ENCODE measurements at places on chromosomes 11 and 22. TPM values are rescaled to one million over a fixed set of nuclear protein-coding genes. Genes with fewer than 3 reads are reported as not detected.
A peak's percentile ranks its signal among the peaks of the same experiment; 100 is the strongest.

DNA sequence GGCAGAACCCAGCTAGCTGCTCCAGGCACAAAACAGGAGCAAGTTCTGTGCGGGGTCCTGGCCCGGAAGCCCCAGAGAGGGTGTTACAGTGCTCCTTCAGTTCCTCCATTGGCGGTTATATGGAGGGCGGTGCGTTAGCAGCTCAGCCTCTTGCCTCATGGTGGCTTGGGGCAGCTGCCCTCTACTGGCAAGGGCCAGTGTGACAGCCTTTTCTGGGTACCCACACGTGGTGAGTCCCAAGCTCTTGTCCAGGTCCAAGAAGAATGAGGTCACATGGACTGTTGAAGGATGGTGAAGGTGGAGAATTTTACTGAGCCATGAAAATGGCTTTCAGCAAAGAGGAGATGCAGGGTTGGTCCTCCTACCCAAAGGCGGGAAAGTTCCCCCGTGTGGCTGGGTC, 100.5 kb downstream of the WT1 start:
- no peak overlapping the region for H3K4me3 ChIP-seq
- DNase-seq, result no peak
- no peak overlapping the region for H3K27ac ChIP-seq
- no peaks in the 10 kb centered on the region for H3K27me3 ChIP-seq
- H3K36me3 ChIP-seq, result no peaks in the 10 kb centered on the region

DNA sequence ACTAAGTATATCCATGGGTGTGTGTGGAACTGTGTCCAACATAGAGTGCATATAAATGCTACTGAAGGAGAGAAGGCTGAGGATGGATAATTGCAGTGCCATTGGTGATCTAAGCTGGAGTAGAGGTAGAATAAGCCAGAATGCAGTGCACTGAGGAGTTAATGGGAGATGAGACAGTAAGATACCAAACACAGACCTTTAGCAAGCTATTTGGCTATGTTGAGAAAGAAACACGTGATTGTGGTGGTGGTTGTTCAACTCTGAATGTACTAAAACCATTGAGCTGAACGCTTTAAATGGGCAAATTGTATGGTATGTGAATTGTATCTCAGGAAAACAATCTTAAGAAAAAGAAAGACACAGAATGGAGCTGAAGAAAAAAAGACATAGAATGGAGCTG, 22.8 kb downstream of the JAML start:
- H3K36me3 ChIP-seq, result no peaks in the 10 kb centered on the region
- H3K27me3 ChIP-seq, result no peaks in the 10 kb centered on the region
- H3K4me3 ChIP-seq, result no peak overlapping the region
- H3K27ac ChIP-seq, result no peak overlapping the region

DNA sequence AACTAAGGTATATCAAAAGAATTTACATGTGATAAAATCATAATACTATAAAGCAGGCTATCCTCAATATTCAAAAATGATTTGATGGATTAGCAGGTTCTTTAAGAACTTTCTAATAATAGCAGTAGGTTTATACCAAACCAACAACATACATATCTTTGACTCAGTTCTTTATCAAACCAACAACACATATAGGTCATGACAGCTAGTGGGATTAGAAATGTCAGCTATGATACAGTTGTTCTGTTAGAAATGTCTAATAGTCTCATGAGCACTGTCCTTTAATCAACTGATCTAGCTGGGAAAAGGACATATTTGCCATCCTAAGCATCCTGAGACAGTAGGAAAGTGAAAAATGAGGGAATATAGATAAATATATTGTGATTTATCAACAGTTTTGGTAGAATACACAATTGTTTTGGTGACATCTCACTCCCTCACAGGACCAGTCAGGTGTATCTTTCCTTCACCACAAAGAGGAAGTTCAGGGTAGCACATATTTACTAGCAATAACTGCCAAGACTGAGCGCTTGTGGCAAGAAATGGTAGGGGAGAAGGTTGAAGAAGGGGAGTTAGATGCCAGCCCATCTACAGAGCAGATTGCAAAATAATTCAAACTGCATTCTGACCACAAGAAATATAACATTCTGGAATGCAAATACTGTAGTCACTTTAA, 90.8 kb upstream of the APOA1 start:
- H3K4me3 ChIP-seq, result no peak overlapping the region
- no peaks in the 10 kb centered on the region for H3K27me3 ChIP-seq
- DNase-seq, result no peak
- no peaks in the 10 kb centered on the region for H3K36me3 ChIP-seq
- H3K27ac ChIP-seq, result no peak overlapping the region

DNA sequence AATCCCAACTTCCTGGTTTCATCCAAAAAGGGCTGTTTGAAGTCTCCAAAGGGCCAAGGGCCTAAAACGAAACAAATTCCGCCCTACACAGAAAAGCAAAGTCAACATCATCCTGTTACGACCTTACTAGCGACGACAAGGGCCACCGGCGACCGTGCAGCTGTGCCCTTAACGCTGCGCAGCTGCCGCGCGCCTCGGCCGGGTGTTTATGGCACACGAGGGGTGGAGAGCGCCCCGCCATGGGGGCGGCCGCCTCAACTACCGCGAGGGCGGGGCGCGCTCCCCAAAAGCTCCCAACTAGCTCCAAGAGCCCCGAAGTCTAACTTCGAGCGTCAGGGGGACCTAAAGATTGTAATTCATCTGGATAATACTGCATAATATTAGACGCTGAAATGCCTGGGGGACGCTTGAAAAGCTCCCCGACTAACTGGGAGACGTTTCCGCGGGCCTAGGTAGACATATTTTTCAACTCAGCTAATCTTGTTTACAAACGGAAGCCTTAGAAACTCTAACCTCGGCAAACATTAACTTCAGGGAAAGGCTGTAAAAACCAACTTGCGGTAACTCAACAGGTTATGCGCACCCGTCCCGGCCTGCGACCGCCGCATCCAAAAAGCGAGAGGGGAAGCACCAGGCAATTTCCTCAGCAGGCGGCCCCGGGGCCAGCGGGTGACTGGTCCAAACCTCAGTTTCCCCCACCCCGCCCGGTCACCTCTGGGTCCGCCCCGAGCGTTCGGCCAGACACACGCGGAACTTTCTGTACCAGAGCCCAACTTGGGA, 694 bp downstream of the TMEM123 start:
- peaks cover 28% of the 10 kb centered on the region for H3K4me1 ChIP-seq
- H3K27me3 ChIP-seq, result no peaks in the 10 kb centered on the region
- H3K4me3 ChIP-seq, result peak overlapping the region; percentile 64
- no peaks in the 10 kb centered on the region for H3K36me3 ChIP-seq
- peak; percentile 82 for DNase-seq
- H3K27ac ChIP-seq, result peak overlapping the region; percentile 83

DNA sequence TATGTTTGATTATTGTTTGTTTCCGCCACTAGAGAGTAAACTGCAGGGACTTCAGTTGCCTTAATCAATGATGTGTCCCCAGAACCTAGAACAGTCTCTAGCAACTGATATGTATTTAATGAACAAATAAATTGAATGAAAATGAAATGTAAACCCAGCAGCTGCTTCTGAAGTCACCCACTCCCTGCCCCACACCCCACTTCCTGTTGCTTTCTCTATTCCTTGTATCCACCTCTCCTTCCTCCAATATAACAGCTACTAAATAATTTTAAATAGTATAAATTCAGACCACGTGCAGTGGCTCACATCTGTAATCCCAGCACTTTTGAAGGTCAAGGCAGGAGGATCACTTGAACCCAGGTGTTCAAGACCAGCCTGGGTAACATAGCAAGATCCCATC, 15.8 kb downstream of the MYH9 start:
- no peaks in the 10 kb centered on the region for H3K27me3 ChIP-seq
- no peak overlapping the region for H3K4me3 ChIP-seq
- H3K27ac ChIP-seq, result peak overlapping the region; percentile 38
- peaks cover 80% of the 10 kb centered on the region for H3K4me1 ChIP-seq

- no peak overlapping the region for H3K27ac ChIP-seq
- H3K4me3 ChIP-seq, result no peak overlapping the region
- H3K4me1 ChIP-seq, result no peaks in the 10 kb centered on the region
- no peaks in the 10 kb centered on the region for H3K36me3 ChIP-seq
- H3K27me3 ChIP-seq, result no peaks in the 10 kb centered on the region
- no peak for DNase-seq
These were observed 3.8 kb upstream of the OR10A5 start for GRCh38 chr11:6841694-6842093.

DNA sequence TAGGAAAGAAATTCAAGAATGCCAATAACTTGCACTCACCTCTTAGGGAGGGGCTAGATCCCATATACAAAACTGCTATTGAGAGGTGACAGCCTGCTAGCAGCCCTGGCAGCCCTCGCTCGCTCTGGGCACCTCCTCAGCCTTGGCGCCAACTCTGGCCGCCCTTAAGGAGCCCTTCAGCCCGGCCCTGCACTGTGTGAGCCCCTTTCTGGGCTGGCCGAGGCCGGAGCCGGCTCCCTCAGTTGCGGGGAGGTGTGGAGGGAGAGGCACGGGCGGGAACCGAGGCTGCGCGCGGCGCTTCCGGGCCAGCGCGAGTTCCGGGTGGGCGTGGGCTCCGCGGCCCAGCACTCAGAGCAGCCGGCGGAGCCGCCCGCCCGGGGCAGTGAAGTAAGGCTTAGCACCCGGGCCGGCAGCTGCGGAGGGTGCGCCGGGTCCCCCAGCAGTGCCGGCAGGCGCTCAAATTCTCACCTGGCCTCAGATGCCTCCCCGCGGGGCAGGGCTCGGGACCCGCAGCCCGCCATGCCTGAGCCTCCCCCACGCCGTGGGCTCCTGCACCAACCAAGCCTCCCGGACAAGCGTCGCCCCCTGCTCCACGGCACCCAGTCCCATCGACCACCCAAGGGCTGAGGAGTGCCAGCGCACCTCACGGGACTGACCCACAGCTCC, 329.9 kb downstream of the FAM181B start:
- no peaks in the 10 kb centered on the region for H3K36me3 ChIP-seq
- no peak for DNase-seq
- H3K4me3 ChIP-seq, result no peak overlapping the region
- H3K4me1 ChIP-seq, result no peaks in the 10 kb centered on the region

DNA sequence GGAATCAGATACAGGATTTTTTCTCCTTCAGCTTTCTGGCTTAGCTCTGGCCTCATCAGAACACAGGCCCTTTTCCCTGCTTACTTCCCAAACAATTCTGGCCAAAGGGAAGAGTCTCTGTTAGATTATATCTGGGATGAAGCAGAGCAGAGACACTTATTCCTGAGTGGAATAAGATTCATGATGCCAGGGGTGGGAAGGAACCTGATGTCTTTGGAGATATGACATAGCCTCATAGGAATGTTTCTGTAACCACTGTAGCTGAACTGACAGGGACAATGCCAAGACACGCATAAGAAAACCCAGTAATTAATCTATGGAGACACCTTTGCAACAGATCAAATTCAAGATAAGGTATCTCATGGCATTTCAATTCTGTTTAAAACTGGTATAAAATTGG, 177.1 kb upstream of the RAG2 start:
- H3K36me3 ChIP-seq, result no peaks in the 10 kb centered on the region
- DNase-seq, result no peak
- H3K27ac ChIP-seq, result no peak overlapping the region
- no peaks in the 10 kb centered on the region for H3K27me3 ChIP-seq

GRCh38 chr11:80911666-80912065, 1470.8 kb upstream of the TENM4 start:
- no peaks in the 10 kb centered on the region for H3K4me1 ChIP-seq
- no peak overlapping the region for H3K27ac ChIP-seq
- no peak overlapping the region for H3K4me3 ChIP-seq

- H3K36me3 ChIP-seq, result no peaks in the 10 kb centered on the region
- H3K27ac ChIP-seq, result no peak within 1 kb of the TSS
- H3K4me1 ChIP-seq, result peaks cover 26% of the 10 kb centered on the region
- H3K4me3 ChIP-seq, result no peak within 1 kb of the TSS
- no peaks in the 10 kb centered on the region for H3K27me3 ChIP-seq
These were observed at the start of gene BACE1-AS for GRCh38 chr11:117290809-117291396. Gene BACE1-AS, plus strand, starts transcription at chr11:117291346.

The SOX6 gene
- total RNA-seq, result 18.4 TPM

The BARX2 gene
- 4.9 TPM for total RNA-seq

The ACR gene
- total RNA-seq, result not detected

DNA sequence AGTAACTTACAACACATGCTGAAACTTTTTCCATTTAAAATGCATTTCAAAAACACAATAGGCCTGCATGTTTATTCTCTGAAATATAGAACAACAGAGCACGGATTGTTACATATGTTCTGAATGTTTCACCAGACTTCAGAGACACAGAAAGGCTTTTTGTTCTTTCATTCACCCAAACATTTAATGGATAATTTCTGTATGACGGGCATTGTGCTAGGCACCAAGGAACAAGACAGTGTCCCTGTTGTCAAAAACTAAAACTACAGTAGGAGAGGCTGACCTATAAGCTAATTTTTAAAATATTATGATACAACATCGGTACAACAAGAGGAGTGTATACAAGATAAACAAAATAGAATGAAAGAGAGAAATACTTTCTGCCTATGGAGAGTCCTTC, 81.9 kb upstream of the TEAD1 start:
- no peak overlapping the region for H3K27ac ChIP-seq
- H3K27me3 ChIP-seq, result no peaks in the 10 kb centered on the region
- no peak for DNase-seq
- no peak overlapping the region for H3K4me3 ChIP-seq
- H3K36me3 ChIP-seq, result no peaks in the 10 kb centered on the region

The CHRM1 gene
- total RNA-seq, result not detected

GRCh38 chr11:60954421-60954820, 2.4 kb upstream of the SLC15A3 start:
- H3K27ac ChIP-seq, result peak overlapping the region; percentile 9
- no peaks in the 10 kb centered on the region for H3K36me3 ChIP-seq
- no peak for DNase-seq
